ENCODE measurements at places on chromosomes 6 and 20.

GRCh38 chr6:73394577-73395354 is at the start of gene DDX43:
Gene DDX43, plus strand, starts transcription at chr6:73394828. Its CDS starts 78 bp downstream, at chr6:73394906.
- no peak for DNase-seq

GRCh38 chr20:46293084-46293483 is 15.2 kb downstream of the CDH22 start:
- DNase-seq, result no peak

GRCh38 chr20:64091770-64092169 is 7.6 kb upstream of the LKAAEAR1 start:
- no peak for DNase-seq

DNA sequence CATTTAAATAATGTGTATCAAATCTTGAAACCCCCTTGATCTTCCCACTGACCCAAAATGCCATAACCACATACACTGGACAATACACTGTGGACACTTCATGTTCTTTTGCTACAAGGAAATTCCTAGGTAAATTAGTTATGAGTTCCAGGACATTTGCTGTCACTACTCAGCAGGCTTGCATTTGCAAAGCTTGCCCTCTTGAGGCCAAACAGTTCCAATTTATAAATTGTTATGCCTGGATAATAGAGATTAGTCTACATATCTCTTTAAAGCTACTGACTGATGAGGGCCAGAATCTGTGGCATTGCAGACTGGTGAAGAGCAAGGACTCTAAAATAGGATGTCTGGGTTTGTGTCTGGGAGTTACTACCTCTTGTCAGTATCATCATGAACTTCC is 17.4 kb upstream of the RAB32 start:
- DNase-seq, result no peak

- peak; percentile 29 for DNase-seq
These were observed 44.7 kb downstream of the NFATC2 start for GRCh38 chr20:51497542-51498467.

DNA sequence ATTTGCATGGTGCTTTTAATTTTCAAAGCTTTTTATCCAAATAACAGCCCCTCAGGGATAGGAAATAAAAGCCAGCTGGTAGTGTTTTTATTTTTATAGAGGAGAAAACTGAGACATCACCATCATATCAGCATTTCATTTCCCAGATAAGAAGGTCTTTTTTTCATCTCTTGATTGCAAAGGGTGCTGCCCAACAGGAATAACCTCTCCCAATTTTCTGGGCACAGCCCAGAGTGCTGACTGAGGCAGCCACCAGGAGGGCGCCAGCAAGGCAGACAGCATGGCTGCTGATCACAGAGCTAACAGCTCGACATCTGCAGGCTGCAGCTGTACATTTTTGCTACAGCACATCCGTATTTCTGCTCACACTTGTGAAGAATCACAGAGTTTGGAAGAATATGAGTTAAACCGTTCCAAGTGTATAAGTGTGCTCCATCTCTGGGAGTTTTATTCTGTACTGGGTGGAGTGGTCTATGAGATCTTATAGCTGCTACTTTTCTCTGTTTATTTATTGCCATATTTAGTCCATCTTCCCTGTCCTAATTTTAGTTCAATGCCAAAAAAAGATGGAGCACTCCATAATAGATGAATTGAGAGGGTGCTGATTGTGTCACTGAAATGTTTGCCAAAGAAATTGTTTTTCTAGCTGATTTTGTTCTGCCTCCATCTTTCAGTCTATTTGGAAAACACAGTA is 85.5 kb upstream of the C20orf144 start:
- no peak for DNase-seq

- no peak for DNase-seq
These were observed 209.7 kb upstream of the SUPT3H start for GRCh38 chr6:45587229-45588060.

DNA sequence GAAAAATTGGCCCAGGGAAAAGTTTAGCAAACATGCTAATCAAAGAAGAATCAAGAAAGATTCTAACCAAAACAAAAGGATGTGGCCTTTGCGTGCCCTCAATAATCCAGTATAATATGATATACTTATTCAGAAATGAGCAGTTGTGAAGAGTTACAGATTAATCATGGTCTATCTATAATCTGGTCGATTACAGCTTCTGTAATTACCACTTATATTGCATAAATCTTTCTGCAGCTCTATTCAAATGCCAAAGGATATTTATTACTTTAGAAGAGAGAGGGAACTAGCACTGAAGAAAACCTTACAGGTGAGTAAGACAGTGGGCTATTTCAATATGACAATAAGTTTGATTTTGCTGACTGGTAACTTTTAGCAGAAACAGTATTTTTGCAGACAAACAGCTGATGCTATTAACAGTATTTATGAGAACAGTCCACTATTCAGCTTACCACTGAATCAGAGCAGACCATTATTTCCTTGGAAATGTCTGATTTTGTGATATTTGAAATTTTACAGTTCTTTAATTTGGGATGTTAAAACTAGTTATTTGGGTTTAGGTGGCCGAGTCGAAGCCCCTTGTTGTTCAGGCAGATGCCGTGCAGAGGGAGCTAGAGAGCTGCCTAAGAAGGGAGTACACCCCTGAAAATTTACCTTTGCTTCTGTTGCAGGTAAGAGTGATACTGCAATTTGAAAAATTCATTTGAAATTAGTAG is 92.2 kb downstream of the CEP57L1 start:
- peak; percentile 8 for DNase-seq

- DNase-seq, result no peak
These were observed 6.4 kb upstream of the LY86 start for GRCh38 chr6:6582131-6582530.

DNA sequence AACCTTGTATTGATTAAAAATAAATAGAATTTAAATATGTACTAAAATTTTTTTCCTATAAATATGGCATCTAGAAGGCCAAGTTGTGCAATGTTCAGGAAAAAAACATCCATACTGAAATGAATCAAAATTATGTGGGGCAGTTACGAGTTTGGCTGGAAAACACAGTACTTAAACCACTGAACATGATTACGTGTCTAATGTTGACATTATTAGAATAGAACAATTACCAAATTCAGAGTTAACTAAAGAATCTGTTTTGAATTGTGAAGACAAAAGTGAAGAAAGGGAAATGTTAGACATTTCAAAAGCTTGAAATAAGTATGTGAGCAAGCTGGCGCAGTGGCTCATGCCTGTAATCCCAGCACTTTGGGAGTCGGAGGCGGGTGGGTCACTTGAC is 57.2 kb downstream of the KLHL31 start:
- no peak for DNase-seq

GRCh38 chr20:47370850-47371782 is 14.6 kb upstream of the ZMYND8 start:
- DNase-seq, result no peak

DNA sequence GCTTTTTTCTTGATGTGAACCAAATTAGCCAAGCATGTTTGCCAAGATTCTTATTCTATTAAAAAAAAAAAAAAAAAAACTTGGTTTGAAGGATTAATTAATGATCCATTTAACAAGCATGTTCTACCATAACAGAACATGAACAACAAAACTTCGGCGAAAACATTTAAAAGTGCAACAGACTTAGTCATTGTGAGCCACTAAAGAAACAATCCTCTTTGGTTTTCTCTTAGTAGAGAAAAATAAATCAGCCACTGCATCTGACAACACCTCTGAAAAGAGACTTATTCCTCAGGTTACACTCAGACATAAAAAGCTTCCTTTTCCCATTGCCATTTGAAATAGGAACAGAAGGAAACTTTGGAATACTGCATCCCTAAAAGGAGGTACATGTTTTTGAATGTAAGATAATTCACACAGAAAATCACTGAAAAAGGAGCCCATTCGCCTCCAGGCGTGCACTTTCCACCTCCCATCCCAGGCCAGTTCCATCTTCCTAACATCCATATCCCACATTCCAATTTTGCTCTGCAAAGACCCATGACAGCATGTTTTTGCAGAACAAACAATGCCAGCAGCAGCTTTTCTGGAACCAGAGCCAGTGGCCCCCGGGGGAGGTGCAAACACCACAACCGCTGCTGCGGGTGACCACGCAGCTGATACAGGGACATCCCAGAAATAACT is 79.5 kb downstream of the ZMYND8 start:
- DNase-seq, result no peak

DNA sequence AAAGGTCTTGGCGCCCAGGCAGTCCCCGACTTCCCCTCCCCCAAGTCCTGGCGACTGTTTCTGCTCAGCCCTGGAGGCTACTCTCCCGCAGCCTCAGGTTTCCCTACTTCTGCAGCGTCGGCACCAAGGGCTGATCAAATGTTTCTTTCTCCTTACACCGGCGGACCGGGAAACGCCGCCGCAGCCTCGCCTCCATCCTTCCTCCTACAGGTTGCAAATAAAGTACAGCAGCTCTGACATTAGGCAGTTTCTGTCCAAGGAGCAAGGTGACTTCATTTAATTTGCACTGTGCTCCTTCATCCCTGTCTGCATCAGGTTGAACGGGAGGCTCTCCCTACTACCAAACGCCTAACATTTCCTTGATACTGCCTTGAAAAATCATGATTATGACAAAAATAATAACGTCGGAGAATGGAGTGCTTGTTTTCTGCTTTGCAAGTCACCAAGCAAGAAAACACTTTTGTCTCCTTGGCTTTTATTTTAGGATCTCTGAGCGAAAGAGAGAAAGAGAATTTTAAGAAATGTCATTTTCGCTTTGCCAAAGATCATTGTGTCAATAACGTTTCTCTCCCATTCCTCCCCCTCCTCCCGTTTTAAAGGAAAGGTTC is 1.0 kb downstream of the CLIC5 start:
- no peak for DNase-seq

DNA sequence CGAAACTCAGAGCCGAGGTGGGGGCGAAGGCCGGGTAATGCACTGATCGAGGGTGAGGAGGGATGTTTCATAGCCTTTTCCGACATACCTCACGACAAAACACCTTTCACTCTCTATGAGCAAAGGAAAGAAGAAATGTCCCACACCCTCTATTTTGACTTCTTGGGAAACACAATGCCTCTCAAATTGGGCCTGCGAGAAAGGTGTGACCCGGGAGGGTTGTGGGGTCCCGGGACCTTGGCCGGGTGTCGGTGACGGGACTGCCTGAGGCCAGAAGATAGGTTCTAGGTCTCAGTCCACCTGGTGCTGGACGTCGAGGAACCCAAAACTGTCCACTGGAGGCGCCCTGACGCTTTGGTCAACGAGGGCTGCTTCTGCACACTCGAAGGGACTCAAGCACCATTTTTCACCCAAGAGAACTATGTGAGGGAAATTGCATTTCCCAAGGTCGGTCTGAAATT is 41.1 kb upstream of the OSTM1 start:
- no peak for DNase-seq

Measured in GM12891 (cell line).